Stimulated activated CD8-positive, alpha-beta memory T cell treated with anti-CD3 and anti-CD28 coated beads, Interleukin-12 subunit alpha, Interleukin-12 subunit beta, amount 100 ng/mL, for 1 hour (primary cell): ENCODE measurements at places on chromosomes 1 and 21.

DNA sequence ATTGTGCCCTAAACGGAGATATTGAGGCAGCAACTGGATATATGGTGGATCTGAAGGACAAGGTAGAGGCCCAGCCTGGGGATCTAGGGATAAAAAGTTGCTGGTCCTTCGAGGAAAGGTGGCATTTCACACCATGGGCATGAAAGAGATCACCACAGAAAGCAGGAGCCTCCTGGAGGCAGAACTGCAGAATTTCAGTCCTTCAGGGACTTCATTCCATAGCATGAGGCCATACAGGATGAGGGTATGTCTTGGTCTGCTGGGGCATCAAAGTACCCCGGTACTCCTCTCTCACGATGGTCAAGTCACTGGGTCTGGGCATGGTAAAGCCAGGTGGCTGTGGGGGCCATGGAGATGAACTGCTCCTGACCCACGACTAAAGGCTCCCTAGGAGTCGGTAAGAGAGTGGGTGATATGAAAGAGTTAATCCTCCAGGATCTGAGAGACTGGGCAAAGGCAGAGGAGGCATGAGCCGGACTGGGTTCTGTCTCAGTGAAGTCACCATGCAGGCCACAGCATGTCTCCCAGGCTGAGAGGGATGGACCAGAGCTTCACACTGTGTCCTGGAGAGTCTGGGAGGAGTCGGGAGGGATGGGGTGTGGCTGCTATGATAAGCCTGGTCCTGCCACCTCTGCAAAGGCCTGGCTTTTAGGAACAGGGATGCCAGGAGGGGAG, 5.8 kb upstream of the SPRR5 start:
- no peak for DNase-seq

- no peak for DNase-seq
Observed at GRCh38 chr1:53074313-53075154, 12.5 kb downstream of the PODN start.

- DNase-seq: no peak
Observed at GRCh38 chr1:109484519-109484975, 842 bp downstream of the ATXN7L2 start.

- no peak for DNase-seq
Observed at GRCh38 chr1:112528076-112528475, 19.3 kb downstream of the WNT2B start.

DNA sequence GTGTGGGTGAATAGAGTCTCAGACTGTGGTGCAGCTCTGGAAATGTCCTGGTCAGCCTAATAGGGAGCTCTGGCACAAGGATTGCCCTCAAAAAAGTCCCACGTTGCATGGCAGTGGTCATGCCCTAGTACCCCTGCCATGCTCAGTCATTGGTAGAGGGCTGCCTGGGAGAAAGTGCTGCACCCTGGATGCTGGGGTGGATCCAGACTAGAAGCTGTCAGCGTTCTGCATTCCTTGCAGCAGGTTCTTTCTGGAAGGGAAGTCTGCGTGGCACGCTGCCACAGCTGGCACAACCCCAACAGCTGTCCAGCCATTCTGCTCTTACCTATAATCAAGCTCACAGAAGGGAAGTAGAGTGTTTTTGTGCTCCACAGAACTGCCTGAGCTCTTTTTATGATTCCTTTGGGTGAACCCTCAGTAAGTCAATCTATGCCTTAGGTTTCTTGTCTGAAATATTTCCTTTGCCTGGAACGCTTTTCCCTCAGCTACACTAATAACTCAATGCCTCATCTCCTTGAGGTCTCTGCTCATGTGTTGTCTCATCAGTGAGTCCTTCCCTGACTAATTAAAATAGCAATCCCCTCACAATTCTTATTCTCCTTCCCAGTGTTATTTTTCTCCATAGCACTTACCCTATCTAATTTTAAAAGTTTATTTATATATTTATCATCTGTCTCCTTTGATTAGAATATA, 61.5 kb upstream of the JAK1 start:
- no peak for DNase-seq

GRCh38 chr21:44939532-44940115, at the start of gene SLX9:
Gene SLX9, plus strand, starts transcription at chr21:44940029. Its CDS starts 29 bp downstream, at chr21:44940058.
- DNase-seq: peak; percentile 57

- DNase-seq: no peak
Observed at GRCh38 chr1:84940481-84940880, 47.5 kb upstream of the LPAR3 start.

- DNase-seq: no peak
Observed at GRCh38 chr1:7387053-7387927, 383.8 kb upstream of the VAMP3 start.

GRCh38 chr1:59480188-59480888, 183.4 kb downstream of the FGGY start:
- DNase-seq: no peak

DNA sequence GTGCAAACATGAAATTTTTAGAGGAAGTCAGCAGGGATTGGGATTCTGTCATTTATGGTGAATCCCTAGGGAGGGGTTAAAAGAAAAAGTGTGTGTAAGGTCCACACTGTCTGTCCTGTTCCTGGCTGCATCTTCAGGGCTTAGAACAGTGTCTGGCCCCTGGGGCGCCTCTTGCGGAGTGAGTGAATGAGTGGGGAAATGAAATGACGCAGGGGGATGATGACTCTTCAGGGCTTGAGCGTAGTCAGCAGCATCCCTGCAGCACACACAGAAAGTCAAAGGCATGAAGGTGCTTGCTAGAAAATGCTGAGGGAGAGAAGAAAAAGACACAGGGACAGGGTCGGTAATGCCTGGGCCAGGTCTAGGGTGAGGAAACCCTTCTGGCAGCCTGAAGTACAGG, 57.8 kb downstream of the PGBD5 start:
- no peak for DNase-seq

GRCh38 chr1:233668146-233668724, 54.3 kb downstream of the KCNK1 start:
- no peak for DNase-seq

DNA sequence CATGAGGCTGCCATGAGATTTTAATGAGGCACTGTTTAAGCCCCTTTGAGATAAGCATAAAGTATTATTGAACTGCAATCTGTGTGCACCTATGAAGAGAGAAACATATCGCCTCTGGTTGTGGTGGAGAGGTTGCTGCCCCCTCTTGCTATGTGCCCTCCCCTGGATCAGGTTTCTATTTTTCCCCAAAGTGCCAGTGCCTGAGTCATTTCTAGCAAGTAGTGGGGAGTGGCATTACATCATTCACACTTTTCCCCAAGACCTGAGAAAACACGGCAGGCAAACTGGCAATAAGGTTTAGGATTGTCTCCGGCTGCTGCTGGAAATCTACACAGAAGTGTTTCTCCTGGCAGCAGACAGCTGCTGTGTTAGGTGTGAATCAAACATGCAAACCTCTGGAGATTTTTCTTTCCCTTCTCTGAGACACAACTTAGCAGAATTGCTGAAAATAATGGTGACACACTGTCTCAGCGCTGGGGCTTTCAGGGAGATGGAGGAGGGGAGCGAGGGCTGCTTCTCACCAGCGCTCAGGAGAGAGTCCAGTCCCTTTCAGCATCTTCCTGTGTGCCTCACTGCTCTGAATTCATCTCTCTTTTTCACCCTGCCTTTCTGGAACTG, 13.7 kb upstream of the RGS16 start:
- DNase-seq: no peak

GRCh38 chr1:221776495-221777301, 34.8 kb upstream of the DUSP10 start:
- no peak for DNase-seq

GRCh38 chr1:15304708-15305467, 57.9 kb downstream of the FHAD1 start:
- DNase-seq: peak; percentile 53

DNA sequence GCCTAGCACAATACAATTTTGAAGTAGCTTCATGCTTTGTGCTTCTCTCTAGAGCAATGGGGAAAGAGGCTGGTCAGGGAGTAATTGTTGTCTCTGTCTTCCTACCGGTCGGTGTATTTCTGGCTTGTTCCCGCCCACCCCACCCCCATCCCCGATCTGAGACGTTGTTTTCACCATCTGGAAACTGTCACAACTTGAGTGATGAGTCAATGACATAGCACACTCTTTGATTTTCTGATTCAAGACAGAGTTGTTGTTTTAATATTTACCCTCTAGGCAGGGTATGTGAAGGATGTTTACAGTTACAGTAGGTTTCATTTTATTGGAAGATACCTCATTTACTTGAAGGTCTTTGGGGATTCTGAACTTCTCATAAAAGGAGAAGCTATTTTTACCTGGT, 7.0 kb downstream of the IL12RB2 start:
- no peak for DNase-seq

- DNase-seq: no peak
Observed at GRCh38 chr1:214351551-214352277, 70.8 kb downstream of the SMYD2 start.

DNA sequence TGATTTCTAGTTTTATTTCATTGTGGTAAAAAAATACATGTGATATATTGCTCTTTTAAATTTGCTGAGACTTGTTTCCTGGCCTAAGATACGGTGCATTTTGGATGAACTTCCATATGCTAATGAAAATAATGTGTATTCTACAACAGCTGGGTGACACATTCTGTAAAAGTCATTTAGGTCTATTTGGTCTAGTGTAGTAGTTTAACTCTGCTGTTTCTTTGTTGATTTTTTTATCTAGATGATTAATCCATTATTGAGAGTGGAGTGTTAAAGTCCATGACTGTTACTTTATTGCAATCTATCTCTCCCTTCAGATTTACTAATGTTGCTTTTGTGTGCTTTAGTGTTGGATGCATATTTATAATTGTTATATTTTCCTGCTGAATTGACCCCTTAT, 161.4 kb downstream of the VAV3 start:
- DNase-seq: no peak

DNA sequence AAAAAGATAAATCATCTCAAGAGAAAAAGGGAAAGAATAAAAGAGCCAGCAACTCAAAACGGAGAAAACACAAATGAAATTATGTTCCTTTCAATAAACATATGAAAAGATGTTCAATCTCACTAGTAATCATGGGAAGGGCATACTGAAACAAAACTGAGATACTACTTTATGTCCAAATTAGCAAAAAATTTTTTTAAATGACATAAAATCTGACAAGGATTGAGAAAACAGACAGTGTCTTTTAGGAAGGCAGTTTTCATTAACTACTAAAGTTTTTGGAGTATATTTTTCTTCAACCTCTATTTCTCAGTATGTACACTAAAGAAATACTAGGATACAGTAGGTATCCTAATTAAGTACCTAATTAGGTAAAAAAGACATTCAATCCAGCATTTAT, 73.3 kb downstream of the ARID4B start:
- DNase-seq: no peak

DNA sequence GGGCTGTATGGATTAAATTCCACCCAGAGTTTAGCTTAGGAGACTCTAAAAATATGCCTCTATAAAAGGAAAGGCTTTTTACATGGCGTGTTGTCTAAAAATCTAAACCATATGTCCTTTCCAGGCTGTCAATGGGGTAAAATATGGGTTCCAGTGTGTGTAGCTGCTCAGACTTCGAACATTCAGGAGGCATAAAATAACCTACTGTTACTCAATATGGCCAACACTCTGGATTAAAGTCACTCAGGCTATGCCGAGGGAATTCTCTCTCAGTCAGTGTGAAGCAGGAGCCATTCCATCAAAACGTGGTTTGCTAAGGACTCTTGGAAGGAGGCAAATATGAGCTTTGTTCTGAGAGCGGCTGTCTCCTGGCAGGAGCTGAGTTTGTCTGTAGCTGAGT, 135.3 kb downstream of the RUNX1 start:
- no peak for DNase-seq

DNA sequence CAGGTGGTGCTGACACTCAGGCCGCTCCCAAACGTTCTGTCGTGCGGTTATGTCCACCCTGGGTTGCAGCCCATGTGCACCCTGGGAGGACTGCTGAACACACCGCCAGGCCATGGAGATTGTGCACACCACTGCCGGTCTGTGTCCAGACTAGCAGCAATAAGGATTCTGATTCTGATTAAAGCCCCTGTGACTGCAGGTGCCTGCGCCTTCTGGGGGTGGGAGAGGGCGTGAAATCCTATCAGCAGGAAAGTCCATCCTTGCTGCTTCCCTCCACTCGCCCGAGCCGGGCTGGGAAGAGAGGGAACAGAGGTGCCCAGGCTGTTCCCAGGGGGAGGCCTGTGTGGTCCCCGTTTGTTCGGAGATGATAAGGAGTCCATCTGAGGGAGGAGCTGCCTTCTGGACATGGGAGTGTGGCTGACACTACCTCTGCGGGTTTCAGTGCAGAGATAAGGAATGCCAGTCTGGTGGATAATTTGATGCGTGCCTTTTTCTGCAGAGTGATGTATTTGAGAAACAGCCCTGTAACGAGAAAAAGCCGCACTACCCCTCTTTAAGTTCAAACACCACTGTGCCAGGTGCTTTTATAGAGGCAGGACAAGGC, 41.2 kb downstream of the BACE2 start:
- DNase-seq: no peak

- no peak for DNase-seq
Observed at GRCh38 chr1:106061586-106062495, 994.6 kb upstream of the PRMT6 start.

- DNase-seq: no peak
Observed at GRCh38 chr1:242827538-242827937, 303.0 kb upstream of the PLD5 start.

GRCh38 chr1:11707621-11708276, 16.2 kb downstream of the DRAXIN start:
- no peak for DNase-seq

DNA sequence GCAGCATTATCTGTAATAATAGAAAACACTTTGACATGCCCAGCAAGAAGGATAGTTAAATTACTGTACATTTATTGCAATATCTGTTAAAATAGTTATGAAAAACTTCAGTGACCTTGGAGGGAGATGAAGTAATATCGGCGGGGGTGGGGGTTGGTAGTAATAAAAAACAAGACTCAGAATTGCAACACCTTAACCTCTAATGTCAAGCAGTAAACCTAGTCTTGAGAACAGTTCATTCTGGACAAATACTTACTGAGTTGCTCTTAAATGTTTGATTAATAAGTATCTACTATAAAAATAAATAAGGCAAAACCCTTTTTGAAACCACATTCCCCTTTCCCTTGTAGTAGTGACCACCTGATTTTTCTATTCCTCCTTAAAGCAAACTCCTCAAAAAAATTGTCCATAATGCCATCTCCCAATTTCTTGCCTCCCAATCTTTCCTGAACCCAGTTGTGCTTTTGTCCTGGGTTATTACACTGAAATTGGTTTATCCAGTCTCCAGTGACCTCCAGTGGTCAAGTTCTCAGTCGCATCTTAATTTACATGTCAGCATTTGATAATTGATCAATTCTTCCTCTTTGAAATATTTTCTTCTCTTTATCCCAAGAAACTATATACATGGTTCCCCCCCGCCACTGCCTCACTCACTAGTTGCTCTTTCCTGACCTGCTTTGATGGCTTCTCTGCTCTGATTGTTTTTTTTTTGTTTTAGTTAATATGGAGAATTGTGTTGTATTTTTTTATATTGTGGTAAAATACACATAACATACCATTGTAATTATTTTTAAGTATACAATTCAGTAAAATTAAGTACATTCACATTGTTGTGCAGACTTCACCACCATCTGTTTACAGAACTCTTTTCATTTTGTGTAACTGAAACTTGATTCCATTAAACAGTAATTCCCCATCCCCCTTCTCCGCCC, 36.8 kb downstream of the RAP1A start:
- no peak for DNase-seq
